ENCODE measurements at places on chromosomes 2 and 18.
A peak's percentile ranks its signal among the peaks of the same experiment; 100 is the strongest.

- DNase-seq = no peak
These were observed 52.7 kb downstream of the NAB1 start for GRCh38 chr2:190701586-190701985.

DNA sequence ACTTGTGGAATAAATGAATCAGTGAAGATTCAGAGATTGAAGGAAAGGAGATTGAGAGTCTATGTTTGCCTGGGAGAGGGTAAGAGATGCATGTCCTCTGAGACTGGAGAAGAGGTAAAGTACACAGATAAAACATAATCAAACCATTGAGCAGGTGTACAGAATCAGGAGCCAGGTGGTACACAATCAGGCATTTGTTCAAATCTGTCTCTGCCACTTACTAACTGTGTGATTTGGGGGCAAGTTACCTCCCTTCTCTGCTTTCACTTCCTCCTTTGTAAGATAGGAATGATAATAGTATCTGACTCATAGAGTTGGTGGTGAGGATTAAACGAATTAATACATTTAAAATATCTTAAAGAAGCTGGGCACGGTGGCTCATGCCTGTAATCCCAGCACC is 94.0 kb downstream of the CDK15 start:
- DNase-seq = no peak

DNA sequence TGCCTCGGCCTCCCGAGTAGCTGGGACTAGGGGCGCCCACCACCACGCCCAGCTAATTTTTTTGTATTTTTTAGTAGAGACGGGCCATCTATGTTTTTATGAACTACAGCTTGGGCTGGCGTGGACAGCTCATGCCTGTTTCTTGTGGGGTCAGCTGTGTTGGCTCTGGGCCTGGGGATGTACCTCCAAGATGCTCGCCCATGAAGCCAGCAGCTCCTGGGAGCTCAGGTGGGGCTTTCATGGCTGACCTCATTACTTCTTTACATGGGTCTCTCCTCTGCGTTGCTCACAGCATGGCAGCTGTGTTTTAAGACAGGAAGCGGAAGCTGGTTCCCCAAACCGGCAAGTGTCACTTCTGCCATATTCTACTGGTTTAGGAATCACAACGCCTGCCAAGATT is 203.1 kb downstream of the SOX11 start:
- DNase-seq = no peak

- DNase-seq = no peak
These were observed 123.1 kb downstream of the ARHGAP15 start for GRCh38 chr2:143252138-143252907.

DNA sequence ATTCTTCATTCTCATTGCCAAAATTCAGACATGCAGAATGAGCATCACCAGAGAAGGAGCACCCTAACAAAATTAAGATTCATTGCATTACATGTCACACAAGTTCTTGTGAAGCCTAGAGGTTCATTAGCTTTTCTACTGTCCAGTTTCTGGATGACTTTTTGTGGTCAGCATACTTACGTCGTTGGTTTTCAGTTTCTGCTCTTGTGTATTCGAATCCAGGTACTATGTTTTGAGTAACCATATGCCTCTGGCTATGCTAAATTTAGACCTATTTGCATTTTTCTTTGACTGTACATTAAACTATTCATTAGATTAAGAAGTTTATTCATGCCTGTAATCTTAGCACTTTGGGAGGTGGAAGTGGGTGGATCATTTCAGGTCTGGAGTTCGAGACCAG is 251.3 kb downstream of the PARD3B start:
- DNase-seq = peak; percentile 0

DNA sequence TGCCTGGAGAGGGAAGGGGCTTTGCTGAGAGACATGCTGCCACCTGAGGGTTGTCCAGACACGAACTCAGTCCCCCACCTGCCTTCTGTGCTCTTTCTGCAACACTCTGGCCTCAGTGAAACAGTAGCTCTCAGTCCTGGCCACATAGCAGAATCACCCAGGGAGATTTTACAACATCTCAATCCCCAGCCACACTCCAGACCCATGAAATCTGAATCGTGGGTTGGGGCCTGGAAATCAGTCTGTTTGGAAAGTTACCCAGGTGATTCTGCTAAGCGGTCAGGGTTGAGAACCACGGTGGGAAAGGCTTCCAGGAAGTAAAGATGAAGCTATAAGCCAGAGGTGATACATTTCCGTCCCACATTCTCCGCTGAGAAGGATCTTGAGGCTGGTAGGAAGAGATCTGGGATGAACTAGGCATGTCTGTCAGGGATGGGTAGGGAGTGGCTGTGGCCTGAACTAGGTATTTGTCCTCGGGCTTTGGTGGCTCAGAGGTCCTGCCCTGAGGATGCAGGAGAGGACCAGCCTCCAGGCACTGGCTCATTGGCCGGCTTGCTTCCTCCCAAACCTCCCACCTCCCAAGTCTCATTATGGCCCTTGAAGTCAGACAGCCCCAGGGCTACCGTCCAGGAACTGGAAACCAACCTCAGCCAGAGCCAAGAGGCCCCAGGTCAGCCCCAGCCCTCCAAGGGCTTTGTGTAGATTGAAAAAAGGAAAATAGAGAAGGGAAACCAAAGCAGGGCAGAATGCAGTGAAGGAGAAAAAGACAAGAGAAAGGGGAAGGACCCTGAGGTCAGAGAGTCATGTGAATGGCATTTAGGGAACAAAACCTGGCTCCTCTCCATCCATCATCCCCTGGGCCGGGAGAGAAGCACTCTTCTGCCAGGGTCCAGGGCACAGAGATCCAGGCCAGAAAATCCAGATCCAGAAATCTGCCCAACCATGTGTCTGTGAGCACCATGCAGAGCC is 119.6 kb downstream of the ZFP36L2 start:
- no peak for DNase-seq

DNA sequence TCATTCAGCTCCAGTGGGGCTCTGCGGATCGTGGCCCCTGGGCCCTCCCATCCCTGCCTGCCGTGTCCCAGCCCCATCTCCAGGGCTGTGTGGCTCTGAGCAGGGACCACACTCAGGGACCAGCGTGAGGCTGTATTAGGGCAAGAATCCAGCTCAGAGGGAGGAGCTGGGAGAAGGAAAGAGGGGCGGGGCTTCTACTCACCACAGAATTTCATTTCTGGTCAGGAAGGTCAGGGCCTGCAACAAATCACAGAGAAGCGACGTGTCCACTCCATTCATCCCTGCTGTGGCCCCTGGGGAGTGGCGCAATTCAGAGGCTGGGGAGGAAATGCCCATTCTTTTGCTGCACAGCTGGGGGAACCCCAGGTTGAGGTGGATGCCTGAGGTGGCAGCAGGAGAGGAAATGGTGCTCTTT is 828 bp downstream of the CIB4 start:
- DNase-seq = no peak

- DNase-seq = no peak
These were observed 205.1 kb upstream of the NRP2 start for GRCh38 chr2:205477016-205477705.

Measured in GM12864 (cell line).